ENCODE measurements at places on chromosomes 12 and 14. TPM values are rescaled to one million over a fixed set of nuclear protein-coding genes. Genes with fewer than 3 reads are reported as not detected.

STAC3 gene
- total RNA-seq: 1.7 TPM

TESPA1 gene
- 2.9 TPM for total RNA-seq

KRT72 gene
- not detected for total RNA-seq

RBP5 gene
- total RNA-seq: 5.0 TPM

CLSTN3 gene
- total RNA-seq: 9.6 TPM

OR4Q2 gene
- total RNA-seq: not detected
